ENCODE measurements at places on chromosomes 3 and 15.

DNA sequence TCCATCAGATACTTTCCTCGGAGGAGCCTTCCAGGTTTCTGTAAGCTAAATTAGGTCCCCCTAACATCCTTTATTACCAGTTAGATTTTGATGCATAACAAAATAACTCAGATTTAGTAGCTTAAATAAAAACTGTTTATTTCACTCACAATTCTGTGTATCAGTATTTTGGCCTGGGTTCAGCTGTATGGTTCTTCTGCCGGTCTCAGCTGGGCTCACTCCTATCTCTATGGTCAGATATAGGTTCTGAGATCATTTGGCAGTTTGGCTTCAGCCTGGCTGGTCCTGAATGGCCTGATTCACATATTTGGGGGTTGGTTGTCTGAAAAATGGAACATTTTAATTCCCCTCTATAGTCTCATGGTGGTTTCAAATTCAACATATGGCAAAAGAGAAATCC lies 1125.3 kb downstream of the TBL1XR1 start:
- DNase-seq = no peak

- DNase-seq = no peak
Measured at GRCh38 chr3:187445356-187445755, 77.2 kb downstream of the RTP4 start.

DNA sequence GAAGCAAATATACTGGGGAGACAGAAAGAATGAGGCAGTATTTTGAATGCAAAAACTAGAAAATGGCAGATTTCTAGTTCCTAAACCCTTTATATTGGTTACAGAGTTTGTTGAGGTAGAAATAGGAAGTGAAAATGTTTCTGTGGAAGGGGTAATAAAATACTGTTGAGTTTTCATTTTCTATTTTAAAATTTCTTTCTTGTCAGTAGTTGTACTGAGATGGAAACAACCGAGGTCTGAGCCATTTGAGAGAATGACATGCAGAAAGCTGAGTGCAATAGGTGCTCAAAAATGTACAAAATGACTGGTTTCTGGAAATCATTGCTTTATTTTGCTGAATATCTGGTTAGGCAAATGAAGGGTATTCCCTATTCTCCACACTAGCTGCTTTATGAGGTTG lies 361.4 kb downstream of the CHL1 start:
- no peak for DNase-seq

GRCh38 chr3:39349080-39349479 lies 19.6 kb downstream of the CCR8 start:
- no peak for DNase-seq

DNA sequence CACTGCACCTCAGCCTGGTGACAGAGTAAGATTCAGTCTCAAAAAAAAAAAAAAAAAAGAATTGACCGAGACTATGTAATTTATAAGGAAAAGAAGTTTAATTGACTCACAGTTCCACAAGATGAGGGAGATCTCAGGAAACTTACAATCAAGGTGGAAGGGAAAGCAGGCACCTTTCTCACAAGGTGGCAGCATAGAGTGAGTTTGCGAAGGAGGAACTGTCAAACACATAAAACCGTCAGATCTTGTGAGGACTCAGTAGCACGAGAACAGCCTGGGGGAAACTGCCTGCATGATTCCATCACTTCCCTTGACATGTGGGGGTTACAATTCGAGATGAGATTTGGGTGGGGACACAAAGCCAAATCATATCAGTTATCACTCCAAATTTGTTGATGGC lies 380.9 kb downstream of the EDEM1 start:
- DNase-seq = no peak

GRCh38 chr3:50600841-50601591 lies 10.6 kb downstream of the CISH start:
- DNase-seq = peak; percentile 90

- DNase-seq = peak; percentile 59
Measured at GRCh38 chr15:88605189-88606069, 15.7 kb upstream of the AEN start.

GRCh38 chr3:23474580-23475357 lies 271.6 kb downstream of the UBE2E2 start:
- DNase-seq = no peak

- no peak for DNase-seq
Measured at GRCh38 chr15:32718821-32719716, 1.3 kb downstream of the GREM1 start.

DNA sequence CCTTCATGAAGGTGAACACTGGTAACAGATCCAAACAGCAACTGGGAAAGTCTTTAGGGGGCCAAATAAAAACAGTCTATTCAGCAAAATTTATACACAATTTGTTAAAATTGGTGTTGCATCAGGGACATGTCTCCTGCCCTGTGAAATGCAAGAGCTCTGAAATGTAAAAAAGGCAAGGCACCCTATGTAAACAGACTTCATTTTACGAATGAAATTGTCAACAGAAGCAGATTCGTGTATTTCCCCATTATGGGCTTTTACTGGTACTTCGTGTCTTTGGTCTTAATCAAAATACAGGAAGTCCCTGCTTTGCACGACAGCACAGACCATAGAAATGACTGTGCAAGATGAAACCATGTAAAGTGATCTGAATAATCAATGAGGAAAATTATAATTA lies 127.3 kb upstream of the THBS1 start:
- no peak for DNase-seq

GRCh38 chr3:184718431-184718830 lies 6.6 kb upstream of the MAGEF1 start:
- no peak for DNase-seq

- no peak for DNase-seq
Measured at GRCh38 chr15:45729141-45729540, 94.3 kb downstream of the SQOR start.

- no peak for DNase-seq
Measured at GRCh38 chr3:30439451-30440053, 166.8 kb upstream of the TGFBR2 start.

GRCh38 chr15:45276831-45277230 lies 24.8 kb downstream of the SLC28A2 start:
- DNase-seq = peak; percentile 22

GRCh38 chr3:136974670-136975069 lies 16.9 kb downstream of the IL20RB start:
- no peak for DNase-seq

- no peak for DNase-seq
Measured at GRCh38 chr3:42159706-42160472, 68.7 kb downstream of the TRAK1 start.

DNA sequence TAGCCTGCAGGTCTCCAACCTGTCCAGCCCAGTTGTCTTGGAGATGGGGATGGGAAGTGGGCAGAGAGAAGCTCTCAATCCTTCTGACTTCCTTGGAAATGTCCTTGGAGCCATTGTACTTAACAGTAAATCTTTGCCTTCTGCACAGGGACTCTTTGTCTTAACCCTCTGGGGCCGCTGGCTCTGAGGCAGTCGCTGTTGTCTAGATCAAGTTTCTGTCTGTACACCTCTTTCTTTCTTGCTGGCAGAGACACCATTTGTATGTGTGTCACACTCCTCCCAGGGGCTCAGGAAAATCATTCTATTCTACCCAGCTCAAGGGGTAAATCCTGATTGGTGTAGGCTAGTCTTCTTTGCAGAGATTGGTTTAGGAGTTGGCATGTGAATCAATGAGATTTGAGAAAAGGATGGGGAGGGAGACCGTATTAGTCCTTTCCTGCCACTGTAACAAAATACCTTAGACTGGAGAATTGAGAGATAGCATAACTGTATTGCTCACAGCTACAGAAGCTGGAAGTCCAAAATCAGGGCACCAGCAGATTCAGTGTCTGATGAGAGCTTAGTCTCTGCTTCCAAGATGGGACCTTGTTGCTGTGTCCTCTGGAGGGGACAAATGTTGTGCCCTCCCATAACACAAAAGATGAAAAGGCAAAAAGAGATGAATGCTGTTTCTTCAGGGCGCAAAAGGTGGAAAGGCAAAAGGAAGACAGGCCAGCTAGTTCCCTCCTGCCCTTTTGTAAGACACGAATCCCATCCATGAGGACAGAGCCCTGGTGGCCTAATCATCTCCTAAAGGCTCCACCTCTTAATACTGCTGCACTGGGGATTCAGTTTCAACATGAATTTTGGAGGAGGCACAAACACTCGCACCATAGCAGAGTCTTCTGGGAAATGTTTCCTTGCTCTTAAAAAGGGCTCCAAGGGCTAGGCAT lies 66.3 kb downstream of the PPCDC start:
- DNase-seq = no peak

DNA sequence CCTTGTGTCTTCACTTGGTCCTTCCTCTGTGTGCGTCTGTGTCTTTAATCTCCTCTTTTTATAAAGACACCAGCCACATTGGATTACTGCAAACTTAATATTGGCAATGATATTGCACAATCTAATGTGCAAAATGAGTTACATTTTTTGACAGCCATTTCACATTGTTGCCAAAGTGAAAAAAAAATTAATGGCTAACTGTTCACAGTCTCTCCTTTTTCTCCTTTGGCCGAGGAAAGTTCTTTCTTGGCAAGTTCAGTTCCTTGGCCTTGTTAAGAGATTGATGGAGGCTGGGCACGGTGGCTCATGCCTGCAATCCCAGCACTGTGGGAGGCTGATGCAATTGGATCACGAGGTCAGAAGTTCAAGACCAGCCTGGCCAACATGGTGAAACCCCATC lies 62.2 kb upstream of the ZNF280D start:
- no peak for DNase-seq

- peak; percentile 43 for DNase-seq
Measured at GRCh38 chr15:63970621-63971426, 75.5 kb downstream of the DAPK2 start.

- DNase-seq = no peak
Measured at GRCh38 chr3:153431076-153431475, 269.1 kb downstream of the RAP2B start.

GRCh38 chr3:46659285-46659684 lies 34.2 kb downstream of the ALS2CL start:
- DNase-seq = no peak

- no peak for DNase-seq
Measured at GRCh38 chr15:101055411-101055810, 136.3 kb downstream of the LRRK1 start.

- DNase-seq = no peak
Measured at GRCh38 chr3:161274691-161275298, 53.7 kb downstream of the NMD3 start.

DNA sequence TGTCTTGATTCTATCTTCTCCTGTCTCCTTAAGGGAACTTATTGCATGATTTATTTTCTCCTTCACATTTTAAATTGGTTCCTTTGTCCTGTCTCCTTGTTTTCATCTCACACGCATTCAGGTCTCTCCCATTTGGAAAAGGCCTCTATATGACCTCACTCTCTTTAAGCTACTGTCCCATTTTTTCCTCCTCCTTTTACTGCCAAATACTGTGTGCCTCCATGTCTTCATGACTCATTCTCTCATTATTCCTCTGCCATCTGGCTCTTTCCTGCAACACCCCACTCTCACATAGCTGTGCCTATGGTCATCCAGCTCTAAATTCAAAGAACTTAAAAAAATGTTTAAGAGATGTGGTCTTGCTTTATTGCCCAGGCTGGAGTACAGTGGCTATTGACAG lies 48.0 kb downstream of the TYRO3 start:
- DNase-seq = peak; percentile 38

DNA sequence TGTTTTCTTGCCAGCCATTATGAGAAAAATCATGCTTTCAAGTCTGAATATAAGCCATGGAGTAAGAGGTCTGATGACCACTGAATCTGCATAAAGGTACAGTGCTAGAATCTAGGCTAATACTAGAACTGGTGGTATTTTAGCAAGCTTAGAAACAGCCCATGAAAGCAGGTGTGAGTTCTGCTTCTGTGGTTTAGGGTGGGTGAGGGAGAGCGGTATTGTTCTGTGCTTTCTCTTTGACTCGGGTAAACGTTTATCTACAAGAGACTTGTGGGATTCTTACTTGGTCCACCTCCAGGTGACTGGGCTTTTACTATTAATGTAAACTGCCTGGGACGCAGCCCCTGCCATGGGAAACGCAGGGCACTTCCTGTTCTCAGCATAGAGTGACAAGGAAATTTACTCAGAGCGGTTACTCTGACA lies 55.2 kb downstream of the PGPEP1L start:
- DNase-seq = no peak

GRCh38 chr3:71355862-71356261 lies 227.7 kb downstream of the FOXP1 start:
- DNase-seq = no peak

DNA sequence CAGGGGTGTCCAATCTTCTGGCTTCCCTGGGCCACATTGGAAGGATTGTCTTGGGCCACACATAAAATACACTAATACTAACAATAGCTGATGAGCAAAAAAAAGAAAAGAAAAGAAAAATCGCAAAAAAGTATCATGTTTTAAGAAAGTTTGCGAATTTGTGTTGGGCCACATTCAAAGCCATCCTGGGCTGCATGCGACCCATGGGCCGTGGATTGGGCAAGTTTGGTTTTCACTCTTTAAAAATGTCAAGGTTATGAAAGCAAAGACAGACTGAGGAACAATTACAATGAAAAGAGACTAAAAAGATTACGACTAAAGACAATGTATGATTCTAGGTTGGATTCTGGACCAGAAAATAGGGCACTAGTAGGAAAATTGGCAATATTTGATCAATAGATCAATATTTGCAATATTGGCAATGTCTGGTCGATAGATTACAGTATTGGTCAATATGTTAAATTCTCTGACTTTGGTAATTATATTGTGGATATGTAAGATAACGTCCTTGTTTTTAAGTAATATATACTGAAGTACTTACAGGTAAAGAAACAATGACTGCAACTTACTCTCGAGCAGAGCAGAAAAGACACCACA lies 19.9 kb downstream of the CCNL1 start:
- DNase-seq = no peak

DNA sequence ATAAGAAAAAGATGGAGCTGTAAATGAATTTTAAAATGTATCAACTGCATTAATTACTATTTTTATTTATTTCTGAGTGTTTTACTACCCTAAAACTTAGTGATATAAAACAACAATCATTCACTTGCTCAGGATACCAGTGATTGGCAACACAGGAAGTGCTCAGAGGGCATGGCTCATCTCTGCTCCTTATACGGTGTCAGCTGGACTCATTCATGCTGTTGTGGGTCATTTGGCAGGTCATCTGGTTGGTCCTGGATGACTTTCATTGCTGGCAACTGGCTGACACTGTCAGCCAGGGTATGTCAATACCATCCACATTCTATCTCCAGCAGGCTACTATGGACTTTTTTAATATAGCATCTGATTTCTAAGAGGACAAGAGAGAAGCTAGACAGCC lies 689.6 kb upstream of the NECTIN3 start:
- no peak for DNase-seq

- no peak for DNase-seq
Measured at GRCh38 chr15:45180201-45180600, 7.6 kb downstream of the SHF start.

DNA sequence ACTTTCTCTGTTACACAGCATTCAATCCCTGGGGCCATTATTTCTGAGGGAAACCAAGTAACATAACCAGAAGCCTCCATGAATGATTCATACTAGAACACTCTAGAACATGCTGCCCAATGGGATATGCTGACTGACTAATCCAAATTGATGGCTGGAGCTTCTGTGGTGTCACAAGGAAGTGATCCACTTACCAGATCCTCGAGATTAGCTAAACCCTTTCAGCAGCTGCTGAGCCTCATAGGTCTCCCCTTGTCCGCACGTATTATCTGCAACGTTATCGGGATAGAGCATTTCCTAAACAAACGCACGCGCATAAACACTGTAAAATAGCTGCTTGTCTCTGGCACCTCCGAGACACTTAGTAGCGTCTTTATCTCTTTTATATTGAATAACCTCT lies 61.2 kb upstream of the PROK2 start:
- no peak for DNase-seq
